Right cardiac atrium (tissue), 5 donors: ENCODE measurements at places on chromosomes 1 and 21. TPM values are rescaled to one million over a fixed set of nuclear protein-coding genes. Genes with fewer than 3 reads are reported as not detected.

CD5L gene
- total RNA-seq, result not detected

KCNJ10 gene
- 0.23 TPM for total RNA-seq

AMPD1 gene
- total RNA-seq, result not detected

TXNDC12 gene
- 40.5 TPM for total RNA-seq

SIPA1L2 gene
- 111 TPM for total RNA-seq

PCBP3 gene
- 1.2 TPM for total RNA-seq

FAM3B gene
- total RNA-seq, result 0.79 TPM

DENND2D gene
- total RNA-seq, result 4.2 TPM

C8A gene
- not detected for total RNA-seq

KCNQ4 gene
- total RNA-seq, result 1.0 TPM

GJA9 gene
- not detected for total RNA-seq

ST6GALNAC3 gene
- 18.2 TPM for total RNA-seq

GABRD gene
- total RNA-seq, result 0.85 TPM

LCE3B gene
- total RNA-seq, result not detected

LAMB3 gene
- total RNA-seq, result 9.3 TPM

OR2T6 gene
- not detected for total RNA-seq

CR1L gene
- not detected for total RNA-seq

CLDN14 gene
- total RNA-seq, result not detected

CDC14A gene
- total RNA-seq, result 3.6 TPM
